GOT3 (cell line): ENCODE measurements at places on chromosomes 7 and 10.

DNA sequence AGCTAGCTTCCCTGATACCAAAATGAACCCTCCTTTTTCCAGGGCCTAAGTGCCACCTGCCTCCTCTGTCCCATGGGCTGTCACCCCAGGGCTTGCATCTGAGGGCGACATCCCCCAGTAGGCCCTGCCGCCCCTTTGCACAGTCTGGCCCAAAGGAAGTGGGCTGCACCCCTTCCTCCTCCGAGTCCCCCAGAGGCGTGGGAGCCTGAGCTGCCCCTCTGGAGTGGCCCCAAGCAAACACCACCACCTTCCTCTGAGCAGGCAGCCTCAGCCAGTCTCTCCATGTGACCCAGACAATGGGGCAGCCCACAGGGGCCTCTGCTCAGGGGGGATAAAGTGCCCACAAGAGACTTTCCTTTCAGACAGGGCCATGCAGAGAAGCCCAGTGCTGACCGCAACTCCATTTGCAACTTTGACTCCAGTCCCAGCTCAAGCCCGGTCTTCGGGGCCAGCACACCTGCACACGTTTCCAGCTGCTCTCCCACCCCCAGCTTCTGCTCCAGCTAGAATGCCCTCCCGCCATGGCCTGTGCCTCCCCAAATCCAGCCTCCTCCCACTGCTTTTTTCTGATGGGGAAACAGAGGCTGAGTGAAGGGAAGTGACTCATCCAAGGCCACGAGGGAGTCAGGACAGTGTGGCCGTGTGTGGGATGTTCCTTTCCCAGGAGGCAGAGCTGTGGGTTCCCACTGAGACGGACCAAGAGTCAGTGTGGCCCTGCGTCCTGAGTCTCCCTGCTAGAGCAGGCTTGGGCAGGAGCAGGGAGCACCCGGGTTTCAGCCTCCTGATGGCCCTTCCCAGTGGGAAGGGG is 111.9 kb downstream of the ZMIZ1 start:
- DNase-seq: no peak

DNA sequence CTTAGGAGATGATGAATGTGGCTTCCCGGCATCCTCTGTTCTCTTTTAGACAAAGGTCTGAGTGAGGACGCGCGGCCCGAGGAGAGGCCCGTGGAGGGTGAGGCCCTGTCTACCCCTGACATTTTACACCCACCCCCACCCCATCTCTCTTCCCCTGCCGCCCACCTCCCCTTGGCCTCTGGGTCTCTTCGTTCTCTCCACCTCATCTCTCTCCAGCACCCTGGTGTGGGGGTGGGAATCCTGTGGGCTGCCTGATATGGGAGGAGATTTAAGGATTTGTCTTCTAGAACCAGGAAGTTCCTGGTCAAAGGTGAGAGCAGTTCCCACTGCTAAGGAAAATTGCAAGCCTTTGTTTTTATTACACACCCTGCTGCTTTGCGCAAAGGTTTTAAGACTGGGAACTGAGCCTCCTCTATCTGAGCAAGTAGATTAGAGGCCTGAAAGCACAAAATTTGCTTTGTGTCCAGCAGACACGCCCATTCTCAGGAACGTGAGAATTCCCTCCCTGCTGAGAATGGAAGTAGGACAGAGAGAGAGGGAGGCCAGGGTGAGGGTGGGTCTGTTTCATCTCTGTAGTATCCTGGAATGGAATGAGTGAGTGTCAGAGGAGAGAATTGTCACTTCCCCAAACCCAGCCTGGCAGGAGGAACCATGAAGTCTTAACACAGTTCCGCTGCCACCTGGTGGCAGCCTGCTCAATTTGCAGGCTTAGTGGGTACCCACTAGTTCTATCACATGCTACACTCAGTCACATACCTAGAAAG is 91.2 kb downstream of the GTF2IRD1 start:
- DNase-seq: no peak

GRCh38 chr7:28258240-28258639 is 77.6 kb upstream of the JAZF1 start:
- no peak for DNase-seq

DNA sequence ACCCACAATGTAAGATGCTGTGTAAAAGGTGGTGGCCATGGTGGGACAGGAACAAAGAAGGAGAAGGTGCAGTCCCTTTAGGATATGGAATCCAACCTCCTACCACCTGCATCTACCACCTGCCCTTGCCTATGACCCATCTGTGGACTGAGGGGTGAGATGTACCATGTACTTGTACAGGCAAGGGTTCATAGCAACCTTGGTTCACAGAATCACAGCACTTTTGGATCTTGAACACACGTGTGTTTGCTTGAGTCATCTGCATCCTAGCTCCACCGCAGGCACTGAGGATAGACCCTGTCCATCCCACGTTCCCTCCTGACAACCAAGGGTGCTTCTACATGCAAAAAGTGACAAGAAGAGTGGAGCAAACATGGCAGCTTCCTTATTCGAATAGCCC is 162.3 kb downstream of the GFRA1 start:
- no peak for DNase-seq

DNA sequence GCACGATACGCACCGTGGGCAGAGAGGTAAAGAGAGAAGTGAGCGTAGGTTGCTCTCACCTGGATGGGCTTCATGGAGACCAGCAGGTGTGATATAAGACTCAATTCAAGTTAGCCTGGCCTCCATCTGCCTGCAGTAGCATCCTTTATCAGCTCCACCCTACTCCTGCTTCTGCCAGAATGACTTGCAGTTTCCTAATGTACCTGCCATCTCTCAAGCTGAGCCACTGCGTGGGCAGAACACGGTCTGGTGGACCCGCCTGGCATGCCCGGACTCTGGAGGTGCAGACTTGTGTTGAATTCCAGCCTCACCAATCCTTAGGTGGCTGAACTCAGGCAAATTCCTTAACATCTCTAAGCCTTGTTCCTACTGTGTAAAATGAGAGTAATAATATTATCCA is 64.3 kb downstream of the STEAP1B start:
- DNase-seq: no peak

DNA sequence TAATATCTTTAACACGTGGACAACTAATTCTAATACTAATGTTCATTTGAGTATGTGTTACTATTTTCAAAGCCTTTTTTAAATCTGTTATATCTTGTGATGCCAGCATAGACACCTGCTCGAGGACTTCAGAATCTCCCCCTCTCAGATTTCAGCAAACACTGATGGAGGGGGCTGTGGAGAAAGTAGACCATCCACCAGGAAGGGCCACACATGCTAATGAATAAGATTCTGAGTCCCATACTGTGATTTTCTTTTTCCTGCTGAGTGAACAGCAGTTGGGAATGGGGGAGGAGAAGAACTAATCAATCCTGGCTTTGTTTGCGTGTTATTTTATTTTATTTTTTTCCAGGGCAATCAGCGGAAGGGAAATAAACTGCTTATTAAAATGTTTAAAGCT is 157.9 kb upstream of the CSTF2T start:
- DNase-seq: no peak

GRCh38 chr10:29635711-29636144 is 957 bp upstream of the SVIL start:
- DNase-seq: no peak
